Activated CD8-positive, alpha-beta memory T cell treated with anti-CD3 and anti-CD28 coated beads for 1 hour (primary cell): ENCODE measurements at places on chromosomes 11 and 22.

- no peak for DNase-seq
These were observed 11.3 kb upstream of the ADORA2A start for GRCh38 chr22:24416095-24416494.

- DNase-seq, result no peak
These were observed 25.0 kb downstream of the METTL15 start for GRCh38 chr11:28133146-28133545.

GRCh38 chr11:19072464-19072863 lies 11.9 kb upstream of the MRGPRX2 start:
- no peak for DNase-seq

DNA sequence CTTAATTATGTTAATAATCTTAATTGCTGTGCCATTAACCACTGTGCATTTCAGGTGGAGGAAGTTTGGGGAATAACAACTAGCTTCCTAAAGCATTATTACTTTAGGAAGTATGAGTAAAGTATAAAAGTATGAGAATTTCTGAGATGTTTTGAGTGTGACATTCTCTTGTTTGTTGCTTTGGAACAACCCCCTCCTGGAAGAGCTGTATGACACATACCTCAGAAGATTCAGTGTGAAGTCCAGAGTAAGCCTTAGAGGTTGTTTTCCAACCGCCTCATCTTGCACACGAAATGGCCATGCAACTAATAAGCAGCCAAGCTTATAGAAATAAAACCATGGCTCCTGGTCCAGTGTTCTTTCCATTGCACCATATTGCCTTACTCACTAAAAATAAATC lies 21.7 kb downstream of the CCDC81 start:
- no peak for DNase-seq

- no peak for DNase-seq
These were observed 1.9 kb downstream of the SERPING1 start for GRCh38 chr11:57599381-57599780.

- DNase-seq, result peak; percentile 93
These were observed 5.2 kb downstream of the SBF1 start for GRCh38 chr22:50469377-50470305.

DNA sequence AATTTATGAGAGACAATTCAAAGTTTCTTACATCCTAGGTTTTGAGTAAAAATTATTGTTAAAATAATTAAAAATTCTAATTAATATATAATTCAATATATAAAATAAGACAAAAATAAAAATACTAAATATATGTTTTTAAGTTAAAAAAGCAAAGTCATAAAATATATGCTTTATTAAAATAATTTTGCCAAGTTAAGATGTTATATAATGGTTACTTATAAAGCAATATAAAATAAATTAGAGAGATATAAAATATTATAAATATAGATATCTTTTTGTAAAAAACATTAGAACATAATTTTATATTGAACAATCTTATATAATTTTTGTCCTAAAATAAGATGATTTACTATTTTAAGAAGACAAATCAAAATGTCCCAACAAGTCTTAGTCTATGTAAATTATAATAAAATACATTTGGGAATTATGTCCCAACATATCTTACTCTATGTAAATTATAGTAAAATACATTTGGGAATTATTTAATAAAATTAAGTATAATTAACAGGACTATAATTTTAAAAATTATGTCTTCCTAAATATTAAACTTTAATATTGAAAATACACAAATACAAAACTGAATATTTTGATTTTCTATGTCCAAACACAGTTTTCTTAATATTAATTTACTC lies 67.7 kb upstream of the TOP3B start:
- DNase-seq, result no peak

DNA sequence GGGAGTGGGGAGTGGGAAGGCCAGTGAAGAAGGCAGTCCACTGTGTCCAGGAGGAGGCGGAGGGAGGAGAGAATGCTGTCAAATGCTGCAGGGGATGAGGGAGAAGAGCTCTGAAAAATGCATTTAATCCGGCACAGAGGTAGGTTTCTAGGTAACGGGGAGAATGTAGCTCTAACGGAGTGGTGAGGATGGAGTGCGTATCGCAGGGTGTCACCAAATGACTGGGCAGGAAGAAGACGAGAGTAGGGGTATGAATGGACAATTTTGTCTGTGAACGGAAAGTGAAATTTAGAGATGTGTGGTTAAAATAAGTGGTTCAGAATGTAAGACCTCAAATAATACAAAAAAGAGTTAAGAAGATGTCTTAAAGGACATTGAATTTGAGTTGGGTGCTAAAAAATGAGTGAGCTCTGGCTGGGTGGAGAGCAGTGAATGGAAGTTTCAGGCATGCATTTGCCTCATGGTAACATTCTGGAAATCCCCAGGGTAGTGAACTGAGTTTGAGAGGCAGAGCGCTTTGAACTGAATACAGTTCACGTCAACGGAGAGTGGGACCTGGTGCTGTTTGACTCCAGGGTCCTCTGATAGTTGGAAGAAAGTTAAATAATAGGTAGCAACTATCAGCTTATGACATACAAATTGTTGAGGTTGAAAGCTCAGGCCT lies 81.3 kb upstream of the CADM1 start:
- no peak for DNase-seq

- DNase-seq, result no peak
These were observed 3.8 kb upstream of the ZNF195 start for GRCh38 chr11:3382613-3383285.

GRCh38 chr11:117045956-117046355 lies 52.3 kb downstream of the SIK3 start:
- DNase-seq, result no peak
